ENCODE measurements at places on chromosomes 12 and 14.

- no peak for DNase-seq
Measured at GRCh38 chr12:14169281-14169680, 187.9 kb upstream of the GRIN2B start.

DNA sequence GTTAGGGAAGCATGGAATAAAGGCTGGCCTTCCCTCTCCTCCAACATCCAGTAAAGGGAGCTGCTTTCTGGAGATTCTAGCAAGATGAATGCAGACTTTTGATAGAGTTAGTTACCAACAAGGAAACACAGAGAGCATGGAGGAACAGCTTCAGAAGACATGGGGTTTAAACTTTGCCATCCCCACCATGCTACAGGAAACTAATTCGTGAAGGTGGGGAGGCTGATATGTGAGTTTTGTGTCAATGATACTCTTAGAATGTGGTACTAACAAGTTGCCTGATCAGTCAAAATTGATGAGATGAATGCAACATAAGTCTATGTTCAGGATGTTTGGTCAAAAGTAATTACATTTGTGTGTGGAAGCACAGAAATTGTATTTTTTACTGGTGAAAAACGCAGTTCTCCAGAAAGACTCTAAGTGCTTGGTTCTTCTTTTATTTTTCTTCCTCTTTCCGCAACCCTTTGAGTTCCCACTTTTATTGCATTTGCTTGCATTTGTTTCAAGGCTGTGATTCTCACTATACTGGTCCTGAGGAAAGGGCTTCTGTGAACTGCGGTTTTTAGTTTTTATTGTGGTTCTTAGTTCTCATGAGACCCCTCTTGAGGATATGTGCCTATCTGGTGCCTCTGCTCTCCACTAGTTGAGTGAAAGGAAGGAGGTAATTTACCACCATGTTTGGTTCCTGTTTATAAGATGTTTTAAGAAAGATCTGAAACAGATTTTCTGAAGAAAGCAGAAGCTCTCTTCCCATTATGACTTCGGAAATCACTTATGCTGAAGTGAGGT lies at the start of gene CLEC4A:
TSS of gene CLEC4A (plus strand) at position 494 of the 789 bp plus-strand sequence. CDS start at position 756, 262 bp downstream.
- DNase-seq: no peak

DNA sequence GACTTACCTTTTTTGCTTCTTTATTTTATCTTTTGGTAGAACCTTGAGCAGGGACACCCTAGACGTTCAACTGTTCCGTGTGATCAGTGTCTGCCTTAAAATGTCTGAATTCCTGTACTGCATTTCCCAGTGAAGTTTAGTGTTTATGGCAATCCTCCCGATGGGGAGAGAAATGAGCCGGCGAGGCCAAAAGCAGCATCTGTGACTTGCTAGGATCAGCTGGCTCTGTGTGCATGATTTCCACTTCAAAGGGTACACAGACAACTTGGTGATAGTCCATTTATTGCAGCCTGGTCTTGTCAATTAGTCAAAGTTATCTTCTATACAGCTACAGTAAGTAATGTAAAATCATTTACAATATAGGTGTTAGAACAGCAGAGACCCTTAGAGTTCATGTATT lies 768.5 kb downstream of the DIO2 start:
- no peak for DNase-seq

DNA sequence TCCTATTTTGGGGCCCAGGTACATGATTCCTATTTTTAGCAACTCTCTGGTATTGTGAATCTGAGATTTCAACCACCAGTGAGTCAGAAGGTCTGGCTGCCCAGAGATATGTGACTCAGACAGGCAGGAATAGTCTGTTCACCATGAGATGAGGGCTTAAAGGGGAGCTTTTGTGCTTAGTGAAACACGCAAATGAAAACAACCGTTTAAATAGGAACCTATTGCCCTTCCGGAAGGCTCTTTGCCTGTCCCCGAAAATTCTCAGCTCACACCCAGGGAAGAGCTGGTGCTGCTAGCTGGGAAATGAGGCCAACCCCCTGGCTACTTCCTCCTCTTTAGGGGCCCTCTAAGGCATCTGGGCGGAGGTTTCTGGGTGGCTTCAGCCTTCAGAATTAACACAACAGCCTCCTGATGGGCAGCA lies 283.6 kb downstream of the CACNA1C start:
- DNase-seq: peak; percentile 89

GRCh38 chr14:75238756-75239455 lies 39.7 kb upstream of the FOS start:
- DNase-seq: no peak

DNA sequence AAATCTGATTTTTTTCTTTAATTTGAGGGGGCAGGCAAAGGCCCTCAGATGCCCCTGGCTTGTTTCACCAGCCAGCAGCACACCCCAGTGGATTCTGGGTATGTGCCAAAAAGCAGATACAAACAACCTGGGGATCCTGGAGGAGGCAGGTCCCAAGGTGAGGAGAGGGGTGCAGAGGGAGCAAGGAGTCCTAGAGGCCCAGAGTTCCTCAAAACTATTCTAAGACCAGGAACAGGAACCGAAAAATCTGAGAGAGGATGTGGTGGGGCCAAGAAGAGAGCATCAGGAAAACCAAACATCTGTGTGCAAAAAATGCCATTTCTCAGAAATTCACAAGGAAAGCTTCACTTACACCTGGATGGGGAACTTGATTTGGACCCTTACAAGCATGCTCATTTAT lies 8.2 kb downstream of the KCNA5 start:
- DNase-seq: no peak

DNA sequence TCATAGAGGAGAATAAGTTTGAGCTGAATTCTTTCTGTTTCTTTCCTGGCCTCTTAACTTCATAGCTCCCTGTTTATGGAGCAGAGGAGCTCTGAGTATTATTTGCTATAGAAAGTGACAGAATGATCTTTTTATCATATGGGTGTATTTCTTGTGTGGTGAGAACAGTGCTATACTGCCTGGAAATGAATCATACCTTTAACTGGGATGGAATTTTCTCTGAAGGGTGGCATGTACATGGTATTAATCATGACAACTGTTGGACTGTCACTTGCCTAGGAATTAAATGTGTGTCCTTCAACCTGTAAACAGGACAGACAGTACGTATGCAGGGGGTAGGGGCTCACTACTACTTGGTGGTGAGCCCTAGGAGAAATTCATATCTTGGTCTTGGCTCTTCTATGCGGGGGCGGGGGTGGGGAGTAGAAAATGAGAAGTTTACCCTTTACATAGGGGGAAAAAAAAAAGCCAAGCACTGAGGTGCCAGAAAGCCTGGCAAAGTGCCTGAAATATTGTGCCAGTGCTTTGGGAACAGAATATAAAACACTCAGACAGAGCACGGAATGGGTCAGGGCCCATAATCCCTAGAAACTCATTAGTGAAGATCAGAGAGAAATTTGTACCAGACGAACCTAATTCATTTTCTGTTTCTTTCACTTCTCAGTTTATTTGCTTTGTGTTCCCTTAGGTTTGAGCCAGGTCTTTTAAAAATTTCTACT lies 33.8 kb downstream of the ARMH4 start:
- DNase-seq: no peak

- no peak for DNase-seq
Measured at GRCh38 chr12:47223848-47224213, 144.1 kb upstream of the AMIGO2 start.

- DNase-seq: no peak
Measured at GRCh38 chr12:132909030-132909368, 21.6 kb upstream of the CHFR start.

DNA sequence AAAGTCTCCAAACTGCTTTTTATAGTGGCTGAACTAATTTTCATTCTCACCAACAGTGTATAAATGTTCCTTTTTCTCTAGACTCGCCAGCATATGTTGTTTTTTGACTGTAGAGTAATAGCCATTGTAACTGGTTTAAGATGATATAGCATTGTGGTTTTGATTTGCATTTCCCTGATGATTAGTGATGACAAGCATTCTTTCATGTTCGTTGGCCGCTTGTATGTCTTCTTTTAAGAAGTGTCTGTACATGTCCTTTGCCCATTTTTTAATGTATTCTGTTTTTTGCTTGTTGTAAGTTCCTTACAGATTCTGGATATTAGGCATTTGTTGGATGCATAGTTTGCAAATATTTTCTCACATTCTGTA lies 404.9 kb downstream of the FLRT2 start:
- no peak for DNase-seq

DNA sequence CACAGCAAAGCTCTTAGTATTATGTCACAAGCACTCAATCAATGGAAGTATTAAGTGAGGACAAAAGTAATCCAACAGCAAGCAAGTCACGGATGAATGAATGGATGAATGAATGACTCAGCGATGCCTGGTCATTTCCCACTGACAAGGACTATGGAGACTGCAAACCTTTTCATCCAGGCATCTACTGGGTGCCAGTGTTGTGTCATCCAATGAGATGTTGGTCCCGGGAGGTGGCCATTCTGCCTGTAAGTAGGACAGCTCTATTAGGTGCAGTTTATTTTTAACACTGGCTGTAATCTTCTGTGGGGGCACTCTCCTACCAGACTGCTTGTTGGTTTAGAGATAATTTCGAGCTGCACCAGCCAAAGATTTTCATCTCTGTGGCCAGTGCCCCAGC lies 39.4 kb downstream of the STAB2 start:
- DNase-seq: peak; percentile 74

DNA sequence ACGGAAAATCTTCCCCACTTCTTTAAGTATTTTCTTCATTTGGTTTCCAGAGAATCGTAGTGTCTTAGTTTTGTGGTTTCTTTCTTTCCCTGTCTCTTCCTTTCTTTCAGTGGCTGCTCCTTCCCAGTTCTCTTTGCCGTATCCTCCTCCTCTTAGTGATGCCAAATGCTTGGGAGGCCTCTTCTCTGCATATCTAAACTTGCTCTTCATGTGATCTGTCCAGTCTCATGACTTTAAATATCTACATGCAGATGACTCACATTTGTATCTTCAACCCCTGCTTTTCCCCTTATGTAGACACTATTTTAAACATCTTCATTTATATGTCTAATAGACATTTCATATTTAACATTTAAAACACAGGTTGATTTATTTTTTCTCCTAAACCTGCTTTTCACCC lies 149.2 kb downstream of the PTCSC3 start:
- DNase-seq: no peak

GRCh38 chr14:56216626-56217379 lies 98.6 kb downstream of the PELI2 start:
- no peak for DNase-seq

DNA sequence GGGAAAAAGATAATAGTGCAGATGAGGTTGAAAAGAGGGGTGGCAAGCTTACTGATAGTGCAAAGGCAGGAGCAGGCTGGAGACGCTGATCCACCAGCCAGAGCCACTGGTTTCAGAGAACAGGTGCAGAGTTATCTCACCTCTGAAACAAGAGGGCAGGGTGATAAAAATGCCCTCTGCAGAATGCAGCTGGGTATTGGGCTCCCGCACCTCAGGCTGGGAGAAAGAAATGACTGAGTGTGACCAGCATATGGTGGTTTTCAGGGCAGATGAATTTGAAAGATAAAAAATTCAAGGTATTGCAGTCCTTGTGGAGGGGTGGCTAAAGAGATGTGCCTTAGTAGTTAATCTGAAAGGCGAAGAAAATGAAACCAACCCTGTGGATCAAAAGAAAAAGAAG lies 2.9 kb upstream of the TMEM30B start:
- DNase-seq: no peak

GRCh38 chr12:107598906-107599305 lies 86.7 kb upstream of the PWP1 start:
- no peak for DNase-seq

DNA sequence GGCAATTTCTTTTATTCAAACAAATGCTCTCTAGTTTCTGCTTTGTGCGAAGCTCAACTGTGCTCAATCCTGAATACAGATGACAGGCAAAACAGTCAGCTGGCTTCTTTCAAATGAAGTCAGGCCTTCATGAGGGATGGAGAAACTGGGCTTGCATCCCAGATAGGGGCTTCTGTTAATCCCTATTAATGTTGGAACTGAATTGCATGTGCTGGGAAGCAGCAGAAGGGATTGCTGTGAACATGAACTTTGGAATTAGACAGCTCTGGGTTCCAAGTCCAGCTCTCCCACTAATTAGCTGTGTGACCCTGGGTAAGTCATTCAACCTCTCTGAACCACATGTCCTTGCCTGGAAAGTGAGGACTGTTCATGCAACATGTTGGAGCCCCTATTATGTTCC lies 21.1 kb upstream of the CORO1C start:
- DNase-seq: peak; percentile 27

GRCh38 chr12:55692631-55693322 lies 14.9 kb downstream of the ITGA7 start:
- peak; percentile 52 for DNase-seq

DNA sequence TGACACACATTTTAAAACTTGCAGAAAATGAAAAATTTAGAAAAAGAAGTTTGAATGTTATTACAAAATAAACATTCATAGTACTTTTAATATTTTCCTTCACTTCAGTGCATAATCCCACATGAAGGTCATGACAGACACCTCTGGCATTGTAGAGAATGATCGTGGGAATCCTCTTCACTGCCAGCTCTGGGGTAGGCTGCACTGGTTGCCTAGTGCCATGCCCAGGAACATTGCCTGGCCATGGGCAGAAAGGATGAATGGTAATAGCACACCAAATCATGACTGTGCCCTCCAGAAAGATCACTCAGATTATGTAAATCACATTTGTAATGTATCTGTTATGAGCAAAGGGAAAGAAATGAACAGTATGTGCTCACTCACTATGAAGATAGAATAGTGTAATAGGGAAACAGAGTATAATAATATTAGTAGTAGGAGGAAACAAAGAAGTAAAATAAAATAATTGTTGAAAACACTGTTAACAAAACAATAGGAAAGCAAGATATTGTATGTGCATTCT lies 161.6 kb downstream of the PLCZ1 start:
- no peak for DNase-seq

- DNase-seq: no peak
Measured at GRCh38 chr12:65430571-65431306, 152.3 kb downstream of the MSRB3 start.

- DNase-seq: no peak
Measured at GRCh38 chr12:132507656-132508490, 17.9 kb downstream of the FBRSL1 start.

DNA sequence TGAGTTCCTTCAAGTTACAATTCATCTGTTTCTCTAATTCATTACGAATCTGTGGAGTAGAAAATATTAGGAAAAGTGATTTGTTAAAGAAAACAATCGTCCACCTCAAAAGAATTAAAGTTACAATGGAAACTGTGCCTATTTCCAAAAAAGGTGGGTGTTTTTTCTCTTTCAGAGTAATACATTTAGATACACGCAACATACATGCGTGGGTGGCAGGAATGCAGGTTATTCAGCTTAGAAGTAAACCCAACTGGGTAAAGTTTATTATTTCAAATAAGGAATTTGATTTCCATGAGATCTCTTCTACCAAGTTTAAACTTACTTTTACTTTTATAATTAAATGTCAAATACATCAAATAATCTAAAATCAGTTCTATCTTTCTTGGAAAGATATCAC lies 52.2 kb downstream of the SSH1 start:
- DNase-seq: no peak

GRCh38 chr12:95700316-95700785 lies 90.2 kb downstream of the NTN4 start:
- no peak for DNase-seq

GRCh38 chr12:21813125-21813524 lies 38.6 kb upstream of the KCNJ8 start:
- DNase-seq: no peak

DNA sequence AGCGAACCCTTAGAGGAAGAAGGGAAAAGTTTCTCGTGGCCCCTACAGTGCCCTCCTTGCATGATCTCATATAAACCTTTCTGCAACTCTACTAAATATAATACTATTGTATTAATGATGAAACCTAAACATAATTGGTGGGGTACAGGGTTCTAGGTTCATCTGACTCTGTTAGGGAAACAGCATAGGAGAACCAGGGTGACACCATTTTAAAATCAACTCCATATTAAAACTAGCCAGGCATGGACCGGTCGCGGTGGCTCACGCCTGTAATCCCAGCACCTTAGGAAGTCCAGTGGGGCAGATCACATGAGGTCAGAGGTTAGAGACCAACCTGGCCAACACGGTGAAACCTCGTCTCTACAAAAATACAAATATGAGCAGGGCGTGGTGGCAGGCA lies 15.0 kb upstream of the RND1 start:
- DNase-seq: no peak

All from islet precursor cell (in vitro differentiated cells).